ENCODE measurements at places on chromosomes 12 and 14. TPM values are rescaled to one million over a fixed set of nuclear protein-coding genes. Genes with fewer than 3 reads are reported as not detected.
A peak's percentile ranks its signal among the peaks of the same experiment; 100 is the strongest.

DNA sequence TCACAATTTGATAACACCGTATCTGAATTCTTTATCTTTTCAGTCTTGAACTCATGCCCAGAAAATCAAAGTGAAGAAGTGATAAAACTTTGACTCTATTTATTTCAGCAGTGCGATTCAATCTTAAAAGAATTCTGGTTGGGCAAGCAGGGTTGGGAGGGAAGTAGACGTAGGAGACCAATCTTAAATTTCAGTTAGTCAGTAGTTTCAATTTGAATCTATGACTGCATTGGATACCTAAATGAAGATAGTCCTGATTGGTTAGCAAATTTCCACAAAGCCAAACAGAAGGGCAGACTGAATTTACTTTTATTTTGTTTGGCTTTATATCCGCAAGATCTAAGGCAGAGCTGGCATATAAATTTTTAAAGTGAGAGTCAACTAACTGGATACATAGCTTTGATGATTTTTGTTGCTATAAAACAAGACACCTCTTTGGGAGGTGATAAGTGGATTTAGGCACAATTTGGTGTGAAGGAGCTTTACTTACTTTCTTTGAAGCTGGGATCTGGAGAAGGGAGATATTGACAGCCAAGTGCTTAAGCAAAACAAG lies 2.6 kb downstream of the ACSS3 start:
- no peaks in the 10 kb centered on the region for H3K36me3 ChIP-seq
- no peaks in the 10 kb centered on the region for H3K4me1 ChIP-seq
- H3K27ac ChIP-seq, result no peak overlapping the region
- DNase-seq, result no peak

- peaks cover 9% of the 10 kb centered on the region for H3K4me1 ChIP-seq
- H3K36me3 ChIP-seq, result no peaks in the 10 kb centered on the region
- no peak overlapping the region for H3K4me3 ChIP-seq
- no peaks in the 10 kb centered on the region for H3K27me3 ChIP-seq
- no peak for DNase-seq
Observed at GRCh38 chr14:61609884-61610283, 85.4 kb upstream of the HIF1A start.

DNA sequence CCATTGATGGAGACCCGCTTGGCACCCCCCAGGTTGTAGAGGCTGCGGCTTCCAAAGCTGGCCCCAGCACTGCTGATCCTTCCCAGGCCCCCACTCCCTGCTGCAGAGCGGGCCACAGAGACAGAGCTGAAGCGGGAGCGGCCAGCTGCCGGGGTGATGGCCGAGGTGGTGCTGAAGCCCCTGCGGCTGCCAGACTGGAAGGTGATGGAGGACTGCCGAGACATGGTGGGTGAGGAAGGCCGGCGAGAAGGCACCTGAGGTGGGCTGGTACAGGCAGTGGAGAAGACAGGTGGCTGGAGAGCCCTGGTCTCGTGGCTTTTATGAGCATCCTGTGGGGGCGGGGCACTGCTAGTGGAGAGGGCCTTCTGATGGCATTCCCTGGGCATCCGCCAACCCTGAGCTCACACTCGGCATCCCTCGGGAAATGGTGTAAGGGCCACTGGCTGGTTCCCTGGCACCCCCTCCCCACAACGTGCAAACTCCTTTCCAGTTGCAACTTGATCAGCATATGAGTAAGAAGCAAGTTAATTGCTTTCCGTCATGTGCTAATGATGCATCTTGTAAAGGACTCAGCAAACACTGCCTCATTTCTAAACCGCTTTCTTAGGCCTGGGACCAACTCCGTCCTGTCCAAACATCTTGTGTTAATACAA lies at the start of gene KRT75:
Gene KRT75, minus strand, starts transcription at position 291 of the 653 bp plus-strand sequence. Its CDS starts 67 bp downstream, at position 224.
- no peak within 1 kb of the TSS for H3K27ac ChIP-seq
- H3K4me1 ChIP-seq, result no peaks in the 10 kb centered on the region
- no peak for DNase-seq
- no peaks in the 10 kb centered on the region for H3K27me3 ChIP-seq
- H3K36me3 ChIP-seq, result no peaks in the 10 kb centered on the region
- no peak within 1 kb of the TSS for H3K4me3 ChIP-seq

- H3K36me3 ChIP-seq, result peaks cover 31% of the 10 kb centered on the region
- H3K4me1 ChIP-seq, result no peaks in the 10 kb centered on the region
- H3K4me3 ChIP-seq, result no peak overlapping the region
- no peak overlapping the region for H3K27ac ChIP-seq
- no peak for DNase-seq
Observed at GRCh38 chr14:71071042-71071441, 163.8 kb downstream of the PCNX1 start.

DNA sequence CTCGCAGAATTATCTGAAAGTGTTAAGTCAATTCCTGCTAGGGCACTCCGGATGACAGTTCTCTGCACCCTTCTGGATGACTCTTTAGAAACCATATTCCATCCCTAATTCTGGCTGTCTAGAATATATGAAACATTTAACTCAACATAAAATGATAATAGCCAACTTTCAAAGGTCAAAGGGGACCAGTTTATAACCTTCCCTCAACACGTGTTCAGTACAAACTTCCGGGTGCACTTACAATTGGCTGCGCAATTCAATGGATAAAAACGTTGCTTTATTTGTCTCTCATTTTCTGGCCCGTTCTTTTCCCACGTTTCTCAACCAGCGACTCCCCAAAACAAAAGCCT lies 1.3 kb downstream of the SBNO1 start:
- H3K4me1 ChIP-seq, result peaks cover 11% of the 10 kb centered on the region
- H3K27me3 ChIP-seq, result no peaks in the 10 kb centered on the region
- DNase-seq, result no peak
- peak overlapping the region; percentile 79 for H3K27ac ChIP-seq
- H3K4me3 ChIP-seq, result peak overlapping the region; percentile 93

GRCh38 chr14:79564371-79564770 lies 646.9 kb downstream of the DIO2 start:
- DNase-seq, result no peak
- H3K27ac ChIP-seq, result no peak overlapping the region
- no peaks in the 10 kb centered on the region for H3K27me3 ChIP-seq
- H3K36me3 ChIP-seq, result no peaks in the 10 kb centered on the region
- no peaks in the 10 kb centered on the region for H3K4me1 ChIP-seq

PCNX4 gene
- 55.3 TPM for total RNA-seq

SYNDIG1L gene
- total RNA-seq, result under 0.01 TPM

- H3K4me3 ChIP-seq, result no peak overlapping the region
- DNase-seq, result no peak
- no peak overlapping the region for H3K27ac ChIP-seq
- no peaks in the 10 kb centered on the region for H3K36me3 ChIP-seq
Observed at GRCh38 chr14:80215756-80216581, 4.7 kb upstream of the DIO2 start.

KRT6B gene
- total RNA-seq, result 0.61 TPM

DNA sequence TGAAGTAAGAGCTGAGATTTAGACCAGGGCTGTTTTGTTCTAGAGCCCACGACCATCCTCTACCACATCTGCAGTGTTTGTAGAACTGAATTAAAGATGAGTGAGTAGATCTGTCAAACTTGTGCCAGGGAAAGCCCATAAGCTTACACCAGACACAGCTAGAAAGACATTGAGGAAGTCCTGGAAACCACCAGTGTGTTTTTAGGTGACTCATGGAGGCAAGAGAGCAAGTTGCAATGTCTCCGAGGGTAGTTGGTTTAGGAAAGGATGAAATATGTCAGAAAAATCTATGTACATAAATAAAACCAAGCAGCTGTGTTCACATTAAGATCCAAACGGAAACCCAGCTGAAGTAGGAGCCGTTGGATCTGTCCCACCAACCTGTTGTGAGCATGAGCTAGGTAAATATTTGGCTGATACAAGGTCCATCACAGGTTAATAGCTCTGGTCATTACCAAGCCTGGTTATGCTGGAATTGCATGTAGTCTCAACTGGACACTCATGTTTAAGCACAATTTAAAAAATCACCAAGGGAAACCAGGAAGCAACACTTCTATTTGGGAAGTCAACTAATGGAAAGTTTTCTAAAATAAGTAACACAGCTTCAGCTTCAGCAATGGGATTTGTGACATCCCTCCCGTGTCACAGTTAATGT lies 49.9 kb upstream of the PLEKHG3 start:
- peaks cover 3% of the 10 kb centered on the region for H3K27me3 ChIP-seq
- no peaks in the 10 kb centered on the region for H3K4me1 ChIP-seq
- H3K27ac ChIP-seq, result peak overlapping the region; percentile 53
- no peak overlapping the region for H3K4me3 ChIP-seq
- no peaks in the 10 kb centered on the region for H3K36me3 ChIP-seq
- no peak for DNase-seq

DNA sequence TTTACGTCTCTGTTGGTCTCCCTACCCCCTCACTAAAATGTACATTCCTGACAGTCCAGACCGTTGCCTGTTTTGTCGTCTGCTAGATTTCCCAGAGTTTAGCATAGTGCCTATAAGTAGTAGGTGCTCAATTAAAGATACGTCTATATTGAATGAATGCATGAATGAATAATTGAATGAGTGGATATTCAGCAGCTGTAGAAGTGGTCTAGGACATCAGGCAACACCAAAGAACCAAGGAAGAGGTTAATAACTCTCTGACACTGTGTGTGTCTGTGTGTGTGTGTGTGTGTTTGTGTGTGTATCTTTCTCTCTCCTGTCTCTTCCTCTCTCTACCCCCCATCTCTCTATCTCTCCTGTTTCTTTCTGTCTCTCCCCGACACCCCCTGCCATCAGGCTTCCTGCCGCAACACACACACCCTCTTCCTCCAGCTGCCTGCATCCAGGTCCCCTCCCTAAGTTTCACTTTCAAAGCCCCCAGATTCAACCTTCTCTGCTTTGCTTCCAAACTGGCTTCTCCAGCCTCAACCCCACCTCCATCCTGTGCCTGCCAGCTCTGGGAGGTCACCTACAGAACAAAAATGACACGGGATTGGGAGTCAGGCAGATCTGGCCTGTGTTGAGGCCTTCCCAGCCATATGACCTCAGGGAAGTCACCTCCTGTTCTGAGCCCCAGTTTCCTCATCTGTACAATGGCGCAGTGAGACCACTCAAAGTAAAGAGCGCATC lies 119.9 kb upstream of the NCOR2 start:
- no peak for DNase-seq
- no peaks in the 10 kb centered on the region for H3K27me3 ChIP-seq
- H3K36me3 ChIP-seq, result no peaks in the 10 kb centered on the region
- peaks cover 49% of the 10 kb centered on the region for H3K4me1 ChIP-seq
- peak overlapping the region; percentile 55 for H3K27ac ChIP-seq

GRCh38 chr12:70317781-70318180 lies 48.3 kb upstream of the KCNMB4 start:
- H3K27me3 ChIP-seq, result no peaks in the 10 kb centered on the region
- no peaks in the 10 kb centered on the region for H3K4me1 ChIP-seq
- no peak overlapping the region for H3K27ac ChIP-seq
- H3K36me3 ChIP-seq, result no peaks in the 10 kb centered on the region

DNA sequence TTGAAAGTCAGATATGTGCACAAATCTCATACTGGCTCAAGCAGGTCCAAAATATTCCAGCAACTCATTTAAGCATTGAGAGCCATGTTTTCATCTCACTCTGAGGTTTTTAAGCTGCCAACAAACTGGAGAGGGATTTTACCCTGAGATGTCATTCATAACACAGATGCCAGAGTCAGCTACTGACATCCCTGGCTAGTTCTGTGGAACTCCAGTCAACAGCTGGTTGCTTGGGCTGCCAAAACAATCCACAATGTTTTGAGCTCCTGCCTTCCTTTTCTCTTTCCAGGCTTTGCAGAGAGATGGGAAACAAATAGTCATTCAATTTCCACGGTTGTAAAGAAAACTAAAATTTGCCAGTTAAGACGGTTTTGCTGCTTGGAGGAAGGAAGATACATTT lies 621.2 kb upstream of the FBXO33 start:
- H3K4me3 ChIP-seq, result no peak overlapping the region
- H3K4me1 ChIP-seq, result no peaks in the 10 kb centered on the region
- H3K36me3 ChIP-seq, result no peaks in the 10 kb centered on the region
- H3K27ac ChIP-seq, result no peak overlapping the region
- no peaks in the 10 kb centered on the region for H3K27me3 ChIP-seq

DNA sequence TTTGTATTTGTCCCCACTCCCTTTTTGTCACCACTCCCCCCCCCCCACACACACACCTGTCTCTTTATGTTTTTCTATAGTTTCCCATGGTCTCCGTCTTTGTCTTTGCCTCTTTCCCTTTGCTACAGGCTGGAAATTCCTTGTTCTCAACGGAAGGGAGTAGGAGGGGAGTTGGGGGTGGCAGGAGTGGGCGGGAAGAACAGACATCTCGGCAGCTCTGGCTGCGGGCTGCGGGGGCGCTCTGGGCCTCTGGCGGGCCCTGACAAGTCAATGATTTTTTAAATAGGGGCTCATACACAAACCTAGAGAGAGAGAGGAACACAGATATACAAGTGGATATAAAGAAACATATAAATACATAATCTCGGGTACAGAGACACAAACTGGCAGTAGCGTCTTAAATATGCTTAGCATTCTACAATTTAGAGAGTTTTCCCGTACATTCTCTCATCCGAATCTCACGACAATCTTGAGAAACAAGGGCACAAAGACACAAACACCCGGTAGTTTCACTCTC lies 2.4 kb upstream of the NAB2 start:
- peak overlapping the region; percentile 83 for H3K4me3 ChIP-seq
- H3K27ac ChIP-seq, result peak overlapping the region; percentile 99
- H3K36me3 ChIP-seq, result peaks cover 9% of the 10 kb centered on the region
- H3K27me3 ChIP-seq, result no peaks in the 10 kb centered on the region
- peaks cover 9% of the 10 kb centered on the region for H3K4me1 ChIP-seq
- no peak for DNase-seq

OVCH1 gene
- 0.19 TPM for total RNA-seq

Data from thymus (tissue), 14 donors.